Nucleus accumbens (tissue), 56 donors: ENCODE measurements at places on chromosomes 5 and 9.

- no peak for DNase-seq
Measured at GRCh38 chr5:56845277-56845676, 29.9 kb downstream of the MAP3K1 start.

- DNase-seq: no peak
Measured at GRCh38 chr9:132694144-132694543, 23.9 kb downstream of the GTF3C4 start.

DNA sequence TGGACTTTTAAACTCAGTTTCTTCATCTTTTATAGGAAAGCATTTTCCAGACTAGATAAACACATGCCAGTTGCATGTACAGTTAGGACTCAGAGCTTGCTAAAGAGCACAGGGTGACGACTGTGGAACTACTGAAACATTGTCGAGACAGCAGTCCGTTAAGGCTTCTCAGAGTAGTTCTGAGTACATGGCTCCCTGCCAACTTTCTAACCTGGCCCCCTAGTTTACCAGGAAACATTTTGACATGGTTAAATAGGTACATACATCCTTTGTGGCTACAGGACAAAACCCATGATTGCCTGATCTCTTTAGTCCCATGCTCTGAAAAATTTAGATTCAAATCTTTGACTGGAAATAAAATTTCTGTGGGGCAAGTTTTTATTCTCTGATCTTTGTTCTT, 129.7 kb downstream of the SLF1 start:
- DNase-seq: no peak

- no peak for DNase-seq
Measured at GRCh38 chr5:114634967-114635901, 273.4 kb downstream of the KCNN2 start.

DNA sequence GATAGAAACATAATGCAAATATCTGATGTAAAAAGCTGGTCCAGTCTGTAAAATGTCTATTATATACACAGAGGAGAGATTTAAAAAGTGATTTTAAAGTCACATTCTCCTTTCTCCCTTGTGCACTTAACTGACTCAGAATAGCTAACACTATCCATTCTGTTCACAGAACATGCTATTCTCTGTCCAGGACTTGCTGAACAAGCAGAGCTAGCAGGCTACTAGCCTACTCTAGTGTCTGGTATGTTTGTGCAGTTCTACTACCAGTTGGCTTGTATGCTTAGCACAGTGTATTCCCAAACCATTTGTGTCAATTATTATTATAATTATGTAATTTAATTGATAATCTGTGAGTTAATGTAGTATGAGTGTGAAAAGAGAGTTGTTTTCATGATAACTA, 161.7 kb upstream of the NUDT12 start:
- DNase-seq: no peak

DNA sequence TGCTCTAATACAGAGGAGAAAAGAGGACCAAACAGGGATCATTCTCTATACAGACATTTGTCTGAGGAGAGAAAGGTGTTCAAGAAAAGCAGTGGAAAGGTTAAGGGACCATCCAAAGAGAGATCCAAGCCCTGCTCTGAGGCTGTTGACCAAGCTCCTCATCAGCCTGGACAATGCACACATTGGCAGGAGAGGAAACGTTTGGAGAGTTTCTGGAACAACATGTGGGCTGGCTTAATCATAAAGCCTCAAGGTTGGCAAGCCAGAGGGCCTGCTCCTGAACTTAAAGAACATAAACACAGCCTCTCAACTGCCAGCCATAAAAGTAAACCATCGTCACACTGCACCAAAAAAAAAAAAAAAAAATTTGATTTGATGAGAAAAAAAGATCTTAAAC, 184.4 kb upstream of the SLC12A2 start:
- no peak for DNase-seq

GRCh38 chr9:126696401-126697145, 82.8 kb downstream of the LMX1B start:
- DNase-seq: no peak

DNA sequence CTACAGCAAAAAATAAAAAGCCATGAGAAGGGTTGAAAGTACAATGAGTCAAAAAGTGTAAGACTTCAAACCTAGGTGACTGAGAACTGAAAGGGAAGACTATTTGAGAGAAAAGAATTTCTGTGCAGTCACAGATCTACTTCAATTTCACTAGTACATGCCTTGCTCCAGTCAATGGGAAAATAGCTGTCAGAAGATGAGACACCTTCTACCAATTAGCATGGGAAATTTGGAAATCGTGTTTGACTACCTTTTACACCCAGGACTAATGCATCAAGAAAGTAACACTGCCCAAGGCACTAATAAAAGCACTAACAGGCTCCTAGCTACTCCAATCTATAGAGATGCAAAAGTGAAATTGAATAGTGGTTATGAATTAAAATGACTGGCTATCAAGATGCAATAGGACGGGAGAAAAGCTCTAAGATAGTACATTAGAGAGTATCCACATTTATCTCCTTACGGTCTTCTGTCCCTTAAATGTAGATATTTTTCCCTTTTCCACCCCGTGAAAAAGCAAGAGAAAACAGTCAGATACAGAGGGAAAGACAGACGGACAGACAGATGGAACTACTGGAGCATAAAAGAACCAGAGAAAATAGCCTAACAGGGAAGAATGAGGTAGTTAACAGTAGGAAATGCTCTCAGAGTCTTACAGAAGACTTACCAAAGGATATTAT, 15.2 kb downstream of the ERP44 start:
- no peak for DNase-seq

DNA sequence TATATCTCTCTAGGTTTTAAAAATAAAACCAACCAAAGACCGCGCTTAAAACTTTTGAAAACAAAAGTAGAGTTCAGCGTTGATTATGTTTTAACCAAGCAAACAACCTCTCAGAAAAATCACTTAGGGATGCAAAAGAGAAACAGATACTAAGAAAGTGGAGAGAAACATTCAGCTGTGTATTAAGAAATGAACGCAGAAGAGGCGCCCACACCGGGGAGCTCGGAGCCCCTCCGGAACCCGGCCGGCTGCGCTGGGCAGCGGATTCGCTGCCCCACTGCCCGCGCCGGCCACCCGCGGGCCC, 1.4 kb downstream of the PITX1 start:
- DNase-seq: no peak

- no peak for DNase-seq
Measured at GRCh38 chr5:102863764-102864560, 108.9 kb downstream of the PAM start.
